ENCODE measurements at places on chromosomes 12 and 14. TPM values are rescaled to one million over a fixed set of nuclear protein-coding genes. Genes with fewer than 3 reads are reported as not detected.

MAP1LC3B2 gene
- total RNA-seq: 1.2 TPM

KCNK10 gene
- not detected for total RNA-seq

- peak overlapping the region; percentile 83 for H3K4me3 ChIP-seq
- peak; percentile 97 for DNase-seq
- H3K27me3 ChIP-seq: no peaks in the 10 kb centered on the region
- no peaks in the 10 kb centered on the region for H3K36me3 ChIP-seq
Measured at GRCh38 chr14:102524451-102525218, 15.1 kb upstream of the ANKRD9 start.

DNA sequence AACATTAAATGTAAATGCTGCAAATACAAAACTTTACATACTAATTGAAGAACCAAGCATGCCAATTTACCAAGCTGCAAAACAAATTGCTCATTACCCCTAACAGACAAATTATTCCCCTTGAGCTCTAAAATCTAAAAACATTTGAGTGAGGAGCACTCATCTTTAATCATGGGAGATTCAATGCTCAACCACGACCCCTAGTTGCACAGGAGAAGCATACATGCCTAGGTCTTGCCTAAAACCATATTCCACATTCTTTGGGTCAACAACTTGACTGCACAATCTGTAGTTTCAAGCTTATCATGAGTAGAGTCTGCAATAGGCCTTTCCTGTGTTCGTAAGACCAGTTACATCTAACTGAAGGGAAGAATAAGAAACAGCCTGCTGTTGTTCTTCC, 69.7 kb downstream of the MGAT4C start:
- H3K27ac ChIP-seq: no peak overlapping the region
- DNase-seq: no peak
- no peaks in the 10 kb centered on the region for H3K27me3 ChIP-seq
- H3K36me3 ChIP-seq: no peaks in the 10 kb centered on the region

- H3K27me3 ChIP-seq: no peaks in the 10 kb centered on the region
- H3K36me3 ChIP-seq: no peaks in the 10 kb centered on the region
- no peak for DNase-seq
- no peaks in the 10 kb centered on the region for H3K4me1 ChIP-seq
- H3K27ac ChIP-seq: no peak overlapping the region
- H3K4me3 ChIP-seq: no peak overlapping the region
Measured at GRCh38 chr14:26928019-26928418, 330.2 kb upstream of the NOVA1 start.

GRCh38 chr12:123671876-123672275, 963 bp downstream of the TCTN2 start:
- H3K27me3 ChIP-seq: no peaks in the 10 kb centered on the region
- H3K27ac ChIP-seq: no peak overlapping the region
- H3K36me3 ChIP-seq: no peaks in the 10 kb centered on the region
- H3K4me1 ChIP-seq: peaks cover 17% of the 10 kb centered on the region

Measured in activated naive CD4-positive, alpha-beta T cell treated with anti-CD3 and anti-CD28 coated beads for 36 hours (primary cell).